ENCODE measurements at places on chromosomes 1 and 21. TPM values are rescaled to one million over a fixed set of nuclear protein-coding genes. Genes with fewer than 3 reads are reported as not detected.

GRCh38 chr1:109762039-109762585 lies 1.6 kb downstream of the EPS8L3 start:
- no peaks in the 10 kb centered on the region for H3K36me3 ChIP-seq
- no peaks in the 10 kb centered on the region for H3K27me3 ChIP-seq
- H3K4me1 ChIP-seq = no peaks in the 10 kb centered on the region
- H3K4me3 ChIP-seq = no peak overlapping the region
- no peak overlapping the region for H3K27ac ChIP-seq

SPATA17 gene
- not detected for total RNA-seq

WASF2 gene
- 33.9 TPM for total RNA-seq

- no peaks in the 10 kb centered on the region for H3K27me3 ChIP-seq
- H3K36me3 ChIP-seq = no peaks in the 10 kb centered on the region
- H3K4me1 ChIP-seq = peaks cover 23% of the 10 kb centered on the region
- DNase-seq = no peak
- H3K4me3 ChIP-seq = no peak overlapping the region
Observed at GRCh38 chr1:25766721-25767436, 33.1 kb upstream of the SELENON start.

ELOA gene
- total RNA-seq = 54.2 TPM

GRCh38 chr1:53512807-53513755 lies 53.9 kb downstream of the DMRTB1 start:
- no peak overlapping the region for H3K4me3 ChIP-seq
- no peaks in the 10 kb centered on the region for H3K36me3 ChIP-seq
- no peak for DNase-seq
- no peaks in the 10 kb centered on the region for H3K27me3 ChIP-seq
- H3K4me1 ChIP-seq = no peaks in the 10 kb centered on the region

- H3K4me1 ChIP-seq = no peaks in the 10 kb centered on the region
- H3K4me3 ChIP-seq = no peak overlapping the region
- no peak overlapping the region for H3K27ac ChIP-seq
- H3K27me3 ChIP-seq = no peaks in the 10 kb centered on the region
- no peak for DNase-seq
Observed at GRCh38 chr1:216902669-216903381, 179.6 kb upstream of the ESRRG start.

DNA sequence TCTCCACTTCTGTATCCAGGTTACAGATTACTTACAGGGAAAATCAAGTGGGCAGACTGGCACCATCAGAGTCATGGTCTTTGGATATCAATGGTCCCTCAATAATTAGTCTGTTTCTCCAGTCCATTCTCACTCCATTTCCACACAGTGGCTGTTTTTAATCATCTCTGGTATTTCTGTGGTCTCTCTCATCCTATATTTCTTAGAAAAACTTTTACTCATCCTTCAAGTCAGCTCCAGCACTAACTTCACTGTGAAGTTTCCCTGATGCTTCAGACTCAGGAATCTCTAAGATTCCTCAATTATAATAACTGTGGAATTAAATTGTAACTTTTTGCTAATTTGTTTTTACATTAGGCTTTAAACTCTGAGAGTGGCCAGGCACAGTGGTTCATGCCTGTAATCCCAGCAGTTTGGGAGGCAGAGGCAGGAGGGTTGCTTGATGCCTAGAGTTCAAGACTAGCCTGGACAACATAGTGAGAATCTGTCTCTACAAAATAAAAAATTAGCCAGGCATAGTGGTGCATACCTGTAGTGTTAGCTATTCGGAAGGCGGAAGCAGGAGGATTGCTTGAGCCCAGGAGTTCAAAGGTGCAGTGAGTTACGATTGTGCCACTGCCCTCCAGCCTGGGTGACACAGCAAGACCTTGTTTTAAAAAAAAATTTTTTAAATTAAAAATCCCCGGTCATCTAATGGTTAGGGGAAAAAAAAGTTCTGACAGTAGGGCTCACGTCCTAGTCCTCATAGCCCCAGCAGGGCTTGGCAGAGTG lies 10.6 kb downstream of the CD160 start:
- H3K4me3 ChIP-seq = no peak overlapping the region
- DNase-seq = no peak
- no peaks in the 10 kb centered on the region for H3K4me1 ChIP-seq
- H3K36me3 ChIP-seq = no peaks in the 10 kb centered on the region

GBP3 gene
- 1.6 TPM for total RNA-seq
